ENCODE measurements at places on chromosomes 2 and 18.

DNA sequence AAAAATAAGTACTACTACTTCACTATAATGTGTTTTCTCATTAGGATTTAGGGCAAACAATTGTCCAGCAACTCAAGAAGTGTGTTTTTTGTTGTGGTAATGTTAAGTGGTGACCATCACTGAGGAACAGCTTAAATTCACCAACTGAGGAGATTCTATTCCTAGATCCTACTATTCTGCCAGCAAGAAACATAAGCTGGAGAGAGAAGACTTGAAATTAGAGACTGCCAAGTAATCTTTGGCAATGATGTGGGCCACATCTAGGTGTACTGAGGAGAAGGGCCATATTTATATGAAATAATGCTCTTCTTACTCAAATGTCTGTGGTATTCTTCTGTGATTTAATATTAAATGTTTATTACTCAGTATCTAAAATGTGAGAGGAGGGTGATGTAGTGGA lies 44.3 kb upstream of the MSTN start:
- DNase-seq: no peak

GRCh38 chr2:20103530-20103929 lies 52.1 kb upstream of the LAPTM4A start:
- DNase-seq: no peak

GRCh38 chr2:68994864-68995263 lies 18.1 kb upstream of the ANTXR1 start:
- no peak for DNase-seq

DNA sequence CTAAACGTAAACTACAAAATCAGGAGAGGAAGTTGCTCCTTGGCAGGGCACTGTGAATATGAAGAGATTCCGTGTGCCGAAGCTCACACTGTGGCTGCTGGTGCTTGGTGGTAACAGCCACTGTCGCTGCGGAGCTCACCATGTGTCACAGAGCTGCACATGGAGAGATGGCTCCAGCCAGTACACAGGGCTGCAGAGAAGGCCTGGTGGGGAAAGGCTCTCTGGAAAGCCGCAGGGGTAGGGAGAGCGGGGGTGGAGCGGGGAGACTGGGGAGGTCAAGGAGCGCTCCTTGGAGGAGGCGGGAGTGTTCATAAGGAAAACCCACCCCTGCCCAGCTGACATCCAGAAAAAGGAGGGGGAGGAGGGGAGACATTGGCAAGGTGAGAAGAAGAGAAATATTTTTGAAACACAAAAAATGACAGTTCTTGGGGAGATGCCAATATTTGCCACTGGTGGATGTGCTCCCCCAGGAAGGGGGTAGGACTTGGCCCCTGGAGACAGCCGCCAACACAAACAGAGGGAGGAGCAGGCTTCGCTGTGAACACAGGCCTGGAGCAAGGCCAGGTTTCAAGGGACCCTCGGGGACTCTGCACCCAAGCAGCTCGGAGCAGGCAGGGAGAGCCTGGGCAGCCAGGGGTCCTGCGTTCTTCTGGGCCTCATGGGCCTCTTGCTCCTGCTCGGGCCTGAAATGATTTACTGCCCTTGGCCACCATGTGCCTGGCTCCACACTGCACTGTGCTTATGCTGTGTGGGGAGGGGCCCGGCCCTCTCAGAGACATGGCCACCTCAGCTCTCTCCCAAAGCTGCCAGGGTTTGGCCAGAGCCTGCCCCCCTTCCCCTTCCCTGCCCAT lies 102.6 kb upstream of the GLI2 start:
- DNase-seq: no peak

GRCh38 chr2:20551260-20551944 lies 99.5 kb downstream of the HS1BP3 start:
- DNase-seq: no peak

GRCh38 chr18:23257686-23258565 lies 122.6 kb downstream of the CABLES1 start:
- DNase-seq: no peak

GRCh38 chr18:35605686-35606417 lies 24.3 kb downstream of the GALNT1 start:
- no peak for DNase-seq

GRCh38 chr18:50586710-50587109 lies 26.8 kb downstream of the MAPK4 start:
- DNase-seq: no peak

DNA sequence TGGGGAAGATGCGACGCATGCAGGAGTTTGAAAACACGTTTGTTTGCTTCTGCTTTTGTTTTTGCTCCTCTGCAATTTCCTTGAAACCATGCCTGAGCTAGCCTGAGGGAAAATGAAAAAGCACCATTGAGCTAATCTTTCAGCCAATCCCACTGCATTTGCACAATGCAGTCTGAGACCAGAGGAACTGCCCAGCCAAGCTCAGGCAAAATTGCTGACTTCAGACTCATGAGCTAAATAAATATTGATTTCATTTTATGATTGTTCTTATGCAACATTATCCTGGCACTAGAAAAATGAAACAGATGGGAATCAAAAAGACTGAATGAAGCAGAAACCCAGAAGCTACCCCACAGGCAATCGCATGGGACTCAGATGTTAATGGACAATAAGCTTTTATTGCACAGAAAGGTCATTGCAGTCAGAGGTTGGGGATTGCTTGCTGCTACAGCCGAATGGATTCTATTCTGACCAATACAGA lies 37.0 kb downstream of the TPRKB start:
- no peak for DNase-seq

GRCh38 chr2:175823002-175823706 lies 178.9 kb downstream of the LNPK start:
- no peak for DNase-seq

GRCh38 chr2:46241344-46241743 lies 55.9 kb upstream of the EPAS1 start:
- no peak for DNase-seq
